Tibial nerve (tissue), 4 donors: ENCODE measurements at places on chromosomes 6 and 20.

DNA sequence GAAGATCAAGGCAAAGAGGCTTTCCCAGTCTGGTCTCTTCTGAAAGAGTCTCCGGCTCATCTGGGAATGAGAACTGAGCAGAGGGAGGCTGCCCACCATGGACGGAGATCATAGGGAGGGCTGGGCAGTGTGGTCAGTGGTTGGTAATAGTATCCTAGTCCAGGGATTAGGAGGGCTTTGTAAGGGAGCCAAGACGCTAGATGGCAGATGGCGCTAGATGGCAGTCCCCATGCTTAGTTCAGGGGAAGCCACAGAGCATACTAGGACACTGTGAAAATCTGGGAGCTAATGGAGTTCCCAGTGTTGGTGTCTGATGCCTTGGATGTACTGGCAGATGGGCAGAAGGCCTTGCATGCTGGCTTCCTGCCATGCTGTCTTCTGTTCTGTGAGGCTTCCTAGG lies 21.7 kb upstream of the DAAM2 start:
- H3K4me3 ChIP-seq, result no peak overlapping the region
- peaks cover 13% of the 10 kb centered on the region for H3K4me1 ChIP-seq
- H3K27ac ChIP-seq, result no peak overlapping the region
- no peak for DNase-seq
- no peaks in the 10 kb centered on the region for H3K27me3 ChIP-seq

GRCh38 chr6:80005406-80005805 lies 957 bp downstream of the TTK start:
- no peaks in the 10 kb centered on the region for H3K36me3 ChIP-seq
- no peak overlapping the region for H3K4me3 ChIP-seq
- DNase-seq, result no peak
- no peaks in the 10 kb centered on the region for H3K27me3 ChIP-seq

DNA sequence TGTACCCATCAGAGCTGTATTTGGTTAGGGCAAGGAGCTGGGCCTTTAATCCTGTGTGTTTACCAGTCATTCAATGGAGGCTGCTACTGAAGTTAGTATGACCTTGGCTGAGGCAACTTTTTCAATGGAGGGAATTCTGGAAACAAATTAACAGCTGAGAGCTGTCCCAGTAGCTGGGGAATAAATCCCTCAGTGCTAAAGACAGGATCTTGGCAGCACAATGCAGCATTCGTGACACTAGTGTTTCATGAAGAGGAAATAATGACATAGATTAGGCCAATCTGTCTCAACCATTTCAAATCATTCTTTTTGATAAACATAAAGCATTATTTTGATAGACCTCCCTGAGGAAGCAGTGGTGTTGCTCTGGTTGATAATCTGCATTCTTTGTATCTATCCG lies 42.9 kb downstream of the GRM1 start:
- no peaks in the 10 kb centered on the region for H3K27me3 ChIP-seq
- no peak for DNase-seq
- H3K4me1 ChIP-seq, result no peaks in the 10 kb centered on the region
- no peak overlapping the region for H3K4me3 ChIP-seq
- no peaks in the 10 kb centered on the region for H3K36me3 ChIP-seq

DNA sequence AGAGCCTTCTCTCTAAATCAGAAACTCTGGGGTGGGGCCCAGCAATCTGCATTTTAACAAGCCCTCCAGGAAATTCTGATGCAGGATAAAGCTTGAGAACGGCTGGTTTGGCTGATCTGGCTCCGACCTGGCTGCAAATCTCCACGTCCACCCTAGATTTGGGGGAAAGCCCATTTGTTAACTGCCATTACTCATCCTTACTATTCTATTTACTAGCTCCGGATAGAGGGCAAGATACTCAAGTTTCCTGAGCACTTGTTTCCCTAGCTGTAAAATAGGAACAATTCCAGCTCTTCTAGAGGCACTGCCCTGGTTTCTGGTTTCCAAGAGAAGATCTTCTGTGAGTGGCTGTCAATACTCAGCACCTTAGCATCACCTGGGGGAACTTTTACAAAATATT lies 44.4 kb downstream of the DAAM2 start:
- no peaks in the 10 kb centered on the region for H3K4me1 ChIP-seq
- H3K27ac ChIP-seq, result no peak overlapping the region
- H3K36me3 ChIP-seq, result no peaks in the 10 kb centered on the region
- DNase-seq, result no peak

DNA sequence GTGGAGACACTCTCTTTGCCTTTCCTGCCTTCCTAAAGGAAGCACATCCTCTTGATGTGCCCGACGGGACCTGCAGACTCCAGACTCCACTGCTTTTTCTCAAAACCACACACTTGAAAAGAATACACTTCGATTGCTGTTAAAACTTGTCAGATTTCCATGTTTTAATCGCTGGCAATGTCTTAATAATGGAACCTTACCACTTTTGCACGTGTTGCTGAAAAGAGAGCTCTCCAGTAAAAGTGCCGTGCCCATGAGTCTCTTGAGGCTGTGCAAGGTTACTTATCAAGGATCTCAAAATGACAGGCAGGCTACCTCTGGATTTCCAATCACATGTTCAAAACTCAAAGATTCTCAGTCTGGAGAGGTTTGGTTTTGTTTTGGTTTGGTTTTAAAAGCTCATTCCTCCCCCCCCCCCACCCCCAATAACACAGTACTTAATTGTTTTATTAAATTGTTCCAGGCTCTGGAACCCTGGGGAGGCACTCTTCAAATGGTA lies 12.0 kb upstream of the TFAP2A start:
- H3K4me1 ChIP-seq, result no peaks in the 10 kb centered on the region
- DNase-seq, result no peak
- no peaks in the 10 kb centered on the region for H3K36me3 ChIP-seq
- peak overlapping the region; percentile 10 for H3K27ac ChIP-seq
- peaks cover 52% of the 10 kb centered on the region for H3K27me3 ChIP-seq

DNA sequence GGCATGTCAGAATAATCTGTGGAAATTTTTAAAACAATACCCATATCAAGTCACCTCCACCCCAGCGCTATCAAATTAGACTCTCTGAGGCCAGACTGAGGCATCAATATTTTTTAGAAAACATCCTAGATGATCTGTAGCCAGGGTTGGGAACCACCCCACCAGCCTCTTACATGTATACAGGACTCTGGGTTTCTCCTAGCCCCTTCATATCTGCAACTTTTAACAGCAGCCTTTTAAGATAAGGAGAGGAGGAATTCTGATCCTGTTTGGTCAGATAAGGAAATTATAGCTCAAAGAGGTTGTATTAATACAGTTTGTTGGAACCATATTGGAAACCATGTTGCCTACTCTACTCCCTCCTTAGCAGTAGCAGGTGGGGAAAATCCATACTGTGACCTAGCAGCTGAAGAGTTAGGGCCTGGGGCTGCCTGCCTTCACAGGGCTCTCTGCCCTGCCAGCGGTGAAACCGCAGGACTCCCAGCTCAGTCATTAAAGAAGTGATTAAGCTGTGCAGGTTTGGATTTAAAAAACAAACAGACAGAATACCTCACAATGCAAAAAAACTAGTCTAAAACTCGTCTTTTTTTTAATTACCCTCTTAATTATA lies 30.0 kb downstream of the BRPF3 start:
- DNase-seq, result no peak
- H3K27me3 ChIP-seq, result no peaks in the 10 kb centered on the region
- peaks cover 98% of the 10 kb centered on the region for H3K36me3 ChIP-seq
- peaks cover 27% of the 10 kb centered on the region for H3K4me1 ChIP-seq
- no peak overlapping the region for H3K4me3 ChIP-seq

DNA sequence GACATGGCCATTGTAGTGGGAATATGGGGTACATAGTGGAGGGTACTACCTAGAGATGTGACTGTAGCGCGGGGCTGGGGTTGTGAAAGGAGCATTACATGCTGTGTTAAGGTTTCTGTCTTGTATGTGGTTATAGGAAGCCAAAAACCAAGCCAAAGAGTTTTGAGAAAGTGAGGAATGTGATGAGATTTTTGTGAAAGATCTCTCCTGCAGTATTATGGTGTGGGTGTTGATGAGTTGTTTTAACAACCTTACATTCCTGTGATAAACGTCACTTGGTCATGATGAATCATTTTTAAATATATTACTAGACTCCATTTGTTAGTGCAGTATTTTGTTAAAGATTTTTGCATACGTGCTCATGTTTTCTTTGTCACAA lies 48.9 kb downstream of the ZFAND3 start:
- H3K36me3 ChIP-seq, result no peaks in the 10 kb centered on the region
- no peak overlapping the region for H3K27ac ChIP-seq
- H3K27me3 ChIP-seq, result no peaks in the 10 kb centered on the region
- H3K4me3 ChIP-seq, result no peak overlapping the region

- H3K4me1 ChIP-seq, result no peaks in the 10 kb centered on the region
- no peak for DNase-seq
- H3K36me3 ChIP-seq, result no peaks in the 10 kb centered on the region
- H3K27me3 ChIP-seq, result no peaks in the 10 kb centered on the region
These were observed 21.3 kb downstream of the CTNNBL1 start for GRCh38 chr20:37714978-37715672.

DNA sequence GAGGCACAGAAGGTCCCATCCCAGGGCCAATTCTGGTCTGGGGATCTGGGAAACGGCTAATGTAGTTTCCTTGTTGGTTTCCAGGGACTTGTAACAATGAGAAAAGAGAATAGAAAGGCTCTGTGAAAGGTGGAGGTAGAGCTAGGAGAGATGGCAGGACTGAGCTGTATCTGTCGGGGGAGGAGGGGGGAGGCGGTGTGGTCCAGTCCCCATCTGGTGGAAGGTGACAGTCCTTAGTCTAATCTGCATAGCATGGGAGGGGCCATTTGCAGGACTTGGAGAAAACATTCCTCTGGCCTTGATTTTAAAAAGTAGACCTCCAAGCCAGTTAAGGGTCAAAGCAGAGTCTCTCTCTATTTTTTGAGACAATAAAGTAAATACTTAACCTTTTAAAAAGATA lies 137.1 kb downstream of the DNAH8 start:
- no peak overlapping the region for H3K4me3 ChIP-seq
- H3K27ac ChIP-seq, result no peak overlapping the region
- no peaks in the 10 kb centered on the region for H3K27me3 ChIP-seq
- H3K36me3 ChIP-seq, result no peaks in the 10 kb centered on the region
- DNase-seq, result no peak
- H3K4me1 ChIP-seq, result no peaks in the 10 kb centered on the region

DNA sequence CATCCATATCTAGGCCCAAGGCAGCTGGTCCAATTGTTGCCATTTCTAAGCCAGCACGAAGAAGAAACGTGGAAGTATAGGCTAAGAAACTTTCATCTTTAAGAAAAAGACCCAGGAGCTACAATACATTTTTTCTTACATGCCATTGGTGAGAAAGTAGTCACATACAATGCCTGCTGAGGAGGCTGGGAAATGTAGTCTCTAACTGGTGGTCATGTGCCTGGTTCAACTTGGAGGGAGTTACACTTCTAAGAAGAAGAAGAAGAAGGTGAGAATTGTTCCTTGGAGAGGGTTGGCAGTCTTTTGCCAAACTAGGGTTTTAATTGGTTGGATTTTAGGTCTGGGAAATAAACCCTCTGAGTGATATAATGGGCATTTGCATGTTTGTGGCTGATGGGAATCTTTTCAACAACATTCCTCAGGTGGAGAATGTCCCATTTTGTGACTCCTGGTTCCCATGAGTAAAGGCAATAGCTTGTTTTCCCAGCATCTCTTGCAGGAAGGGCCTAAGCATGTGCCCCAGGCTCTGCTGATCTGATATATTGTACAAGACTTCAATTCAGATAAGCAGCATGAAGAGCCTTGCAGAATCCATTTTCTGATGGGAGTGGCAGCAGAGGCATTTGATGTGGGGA lies 47.0 kb upstream of the PREP start:
- no peak overlapping the region for H3K27ac ChIP-seq
- H3K4me1 ChIP-seq, result no peaks in the 10 kb centered on the region
- no peak for DNase-seq
- no peak overlapping the region for H3K4me3 ChIP-seq
- H3K36me3 ChIP-seq, result no peaks in the 10 kb centered on the region

DNA sequence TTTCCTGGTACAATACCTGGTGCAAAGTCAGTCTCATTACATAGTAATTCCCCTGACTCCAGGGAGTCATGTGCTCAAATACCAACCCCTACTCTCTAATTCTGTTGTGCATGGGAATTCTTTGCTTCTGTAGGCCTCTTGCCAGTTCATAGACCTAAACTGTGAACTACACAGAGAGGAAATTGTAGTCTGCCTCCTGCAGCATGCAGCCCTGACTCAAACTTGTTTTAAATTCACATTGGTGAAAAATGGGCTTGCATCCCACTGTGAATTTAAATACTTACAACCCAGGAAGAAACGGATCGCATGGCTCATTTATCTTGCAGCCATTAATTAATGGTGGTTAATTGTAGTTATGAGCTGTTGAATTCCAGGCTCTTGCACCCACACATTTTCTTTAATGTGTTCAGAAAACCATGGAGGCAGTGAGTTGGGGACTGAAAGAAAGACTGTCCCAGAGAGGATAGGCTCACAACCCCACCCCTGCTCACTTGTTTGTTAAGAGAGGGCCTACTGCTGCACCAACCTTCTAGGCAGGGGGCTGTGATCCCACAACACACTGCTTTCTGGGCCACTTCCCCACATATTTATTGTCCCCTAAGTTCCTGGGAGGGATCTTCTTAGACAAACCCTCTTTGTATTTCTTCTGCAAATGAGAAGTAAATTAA lies 579.1 kb downstream of the DHX35 start:
- no peak overlapping the region for H3K27ac ChIP-seq
- no peaks in the 10 kb centered on the region for H3K27me3 ChIP-seq
- no peaks in the 10 kb centered on the region for H3K4me1 ChIP-seq
- no peak for DNase-seq
- H3K36me3 ChIP-seq, result no peaks in the 10 kb centered on the region

- H3K4me3 ChIP-seq, result peak overlapping the region; percentile 19
- no peaks in the 10 kb centered on the region for H3K4me1 ChIP-seq
- H3K36me3 ChIP-seq, result no peaks in the 10 kb centered on the region
- no peaks in the 10 kb centered on the region for H3K27me3 ChIP-seq
- DNase-seq, result peak; percentile 83
These were observed 50.5 kb upstream of the DST start for GRCh38 chr6:56693246-56693607.

DNA sequence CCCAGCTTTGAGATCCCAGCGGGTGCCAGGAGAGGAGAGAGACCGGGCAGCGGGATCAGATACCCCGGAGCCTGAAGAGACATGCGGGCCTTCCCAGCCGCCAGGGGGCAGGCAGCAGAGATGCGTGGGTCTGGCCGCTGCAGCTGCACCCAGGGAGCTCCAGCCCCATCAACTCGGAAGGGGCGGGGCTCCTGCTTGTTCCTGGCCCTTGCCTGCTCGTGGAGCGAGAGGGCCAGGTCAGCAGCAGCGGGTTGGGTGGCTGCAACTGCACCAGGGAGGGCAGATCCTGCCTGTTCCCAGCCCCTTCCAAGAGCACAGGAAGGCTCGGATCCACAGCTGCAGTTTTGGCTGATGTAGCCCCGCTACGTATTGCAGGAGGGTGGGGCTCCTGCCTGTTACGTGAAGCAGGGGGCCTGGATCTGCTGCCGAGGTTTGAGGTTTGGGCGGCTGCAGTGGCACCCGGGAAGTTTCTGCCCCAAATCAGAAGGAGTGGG lies 532.8 kb downstream of the RFPL4B start:
- no peaks in the 10 kb centered on the region for H3K36me3 ChIP-seq
- peaks cover 5% of the 10 kb centered on the region for H3K4me1 ChIP-seq
- no peak overlapping the region for H3K4me3 ChIP-seq
- no peak for DNase-seq
- no peaks in the 10 kb centered on the region for H3K27me3 ChIP-seq
- no peak overlapping the region for H3K27ac ChIP-seq
